Lower leg skin (tissue), 4 donors: ENCODE measurements at places on chromosomes 7 and 10. TPM values are rescaled to one million over a fixed set of nuclear protein-coding genes. Genes with fewer than 3 reads are reported as not detected.

DNA sequence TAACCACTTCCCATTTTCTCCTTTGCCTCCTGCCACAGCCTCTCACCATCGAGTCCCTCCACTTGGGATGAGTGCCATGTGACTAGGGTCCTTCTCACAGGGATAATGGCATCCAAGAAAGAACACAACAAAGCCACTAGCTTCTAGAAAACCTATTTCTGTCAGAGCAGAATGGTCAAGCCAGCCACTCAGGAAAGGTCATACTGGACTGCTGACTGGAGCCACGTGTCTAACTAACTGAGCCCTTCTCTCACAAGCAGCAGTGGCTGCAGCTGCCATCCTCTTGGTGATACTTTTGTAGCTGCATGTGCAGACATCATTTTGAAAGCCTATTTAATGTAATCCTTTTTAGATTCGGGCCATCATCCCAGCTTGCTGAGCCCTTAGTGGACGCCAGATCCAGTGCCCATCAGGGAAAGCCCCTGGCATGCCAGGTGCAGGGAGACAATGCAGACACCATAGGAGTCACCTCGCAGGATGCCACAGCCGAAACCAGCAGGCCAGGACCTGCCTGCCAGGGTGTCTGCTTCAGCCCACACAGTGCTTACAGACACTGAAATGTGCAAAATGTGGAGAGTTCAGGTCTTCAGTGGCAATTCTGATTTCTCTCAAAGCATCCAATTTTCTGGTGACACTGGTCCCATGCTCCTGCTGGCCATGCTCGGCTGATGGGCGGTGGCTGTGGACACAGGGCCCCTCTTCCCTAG, 98.3 kb upstream of the DDC start:
- no peak for DNase-seq

DNA sequence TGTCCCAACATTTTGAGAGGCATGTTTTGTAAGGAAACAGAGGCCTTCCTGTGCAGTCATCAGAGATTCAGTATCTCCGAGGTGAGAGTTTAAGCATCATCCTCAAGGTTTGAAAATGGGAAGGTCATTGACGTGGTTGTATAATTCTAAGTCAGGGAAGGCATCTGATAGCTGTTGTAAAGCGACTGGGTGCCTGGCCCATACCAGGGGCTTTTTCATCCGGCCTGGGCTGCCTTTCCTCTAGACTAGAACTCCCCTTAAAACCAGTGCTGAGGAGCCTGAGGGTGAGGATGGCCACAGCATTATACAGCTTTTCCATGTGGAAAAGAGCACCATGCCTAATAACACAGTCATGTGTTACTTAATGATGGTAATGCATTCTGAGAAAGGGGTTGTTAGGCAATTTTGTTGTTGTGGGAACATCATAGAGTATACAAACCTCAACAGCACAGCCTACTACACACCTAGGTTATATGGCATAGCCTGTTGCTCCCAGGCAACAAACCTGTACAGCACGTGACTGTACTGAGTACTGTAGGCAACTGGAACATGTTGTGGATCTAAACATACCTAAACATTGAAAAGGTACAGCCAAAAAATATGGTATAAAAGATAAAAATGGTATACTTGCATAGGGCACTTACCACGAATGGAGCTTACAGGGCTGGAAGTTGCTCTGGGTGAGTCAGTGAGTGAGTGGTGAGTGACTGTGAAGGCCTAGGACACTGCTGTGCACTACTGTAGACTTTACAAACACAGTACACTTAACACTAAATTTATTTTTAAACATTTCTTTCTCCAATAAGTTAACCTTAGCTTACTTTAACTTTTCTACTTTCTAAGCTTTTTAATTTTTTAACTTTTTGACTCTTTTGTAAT, 13.5 kb upstream of the CACUL1 start:
- no peak for DNase-seq

The UCMA gene
- not detected for total RNA-seq

- DNase-seq = no peak
Observed at GRCh38 chr7:22672846-22673680, 53.9 kb upstream of the IL6 start.

The KCP gene
- total RNA-seq = 0.07 TPM

The IFIT1B gene
- total RNA-seq = not detected

The SNX10 gene
- 3.0 TPM for total RNA-seq

DNA sequence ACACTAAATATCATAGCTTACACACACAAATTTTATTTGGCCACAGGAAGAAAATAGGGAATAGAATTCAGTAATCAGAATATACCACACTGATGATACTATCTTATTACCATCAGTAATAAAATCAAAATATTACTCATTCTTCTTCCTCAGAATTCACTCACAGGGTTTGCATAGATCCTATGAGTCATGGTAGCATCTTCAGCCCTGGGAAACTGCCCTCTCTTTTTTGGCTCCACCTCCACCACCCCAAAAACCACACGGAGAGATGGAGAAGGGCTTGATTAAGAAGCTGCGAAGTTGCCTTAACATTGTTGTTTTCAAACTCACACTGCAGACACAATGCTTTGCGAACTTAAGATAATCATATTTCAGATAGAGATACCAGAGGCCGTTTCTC, 154.1 kb upstream of the AHR start:
- DNase-seq = no peak

DNA sequence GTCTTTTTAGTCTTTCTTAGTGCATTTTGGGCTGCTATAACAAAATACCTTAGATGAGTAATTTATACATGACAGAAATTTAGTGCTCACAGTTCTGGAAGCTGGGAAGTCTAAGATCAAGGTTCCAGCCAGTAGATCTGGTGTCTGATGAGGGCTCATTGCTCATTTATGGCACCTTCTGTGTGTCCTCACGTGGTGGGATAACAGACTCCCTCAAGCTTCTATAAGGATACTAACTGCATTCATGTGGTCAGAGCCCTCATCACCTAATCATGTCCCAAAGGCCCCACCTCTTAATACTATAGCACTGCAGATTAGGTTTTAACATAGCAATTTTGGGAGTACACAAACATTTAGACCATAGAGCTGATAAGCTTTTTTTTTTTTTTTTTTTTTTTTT, 80.4 kb downstream of the ZNRF2 start:
- DNase-seq = no peak

DNA sequence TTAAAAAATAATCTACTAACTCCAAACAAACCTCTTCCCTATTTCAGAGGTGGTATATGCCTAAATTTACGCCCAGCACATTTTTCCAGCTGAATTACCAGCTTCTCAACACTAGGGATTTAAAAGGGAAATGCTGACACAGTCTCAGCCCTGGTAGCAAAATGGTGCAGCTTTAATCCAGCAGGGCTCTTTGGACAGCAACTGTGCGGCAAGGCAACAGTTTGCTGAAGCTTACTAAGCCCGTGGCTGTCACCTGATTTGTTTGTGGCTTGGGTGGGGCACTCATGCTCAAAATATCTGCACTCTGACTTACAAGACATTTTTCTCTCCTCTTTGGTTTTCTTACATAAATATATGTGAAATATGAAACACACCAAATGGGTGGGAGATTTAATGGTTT, 206.7 kb downstream of the POU6F2 start:
- DNase-seq = no peak

The FBXO24 gene
- 1.0 TPM for total RNA-seq

The FRMPD2 gene
- total RNA-seq = not detected

The FEZF1 gene
- total RNA-seq = not detected

GRCh38 chr7:152922318-152923081, 162.9 kb downstream of the ACTR3B start:
- DNase-seq = no peak

DNA sequence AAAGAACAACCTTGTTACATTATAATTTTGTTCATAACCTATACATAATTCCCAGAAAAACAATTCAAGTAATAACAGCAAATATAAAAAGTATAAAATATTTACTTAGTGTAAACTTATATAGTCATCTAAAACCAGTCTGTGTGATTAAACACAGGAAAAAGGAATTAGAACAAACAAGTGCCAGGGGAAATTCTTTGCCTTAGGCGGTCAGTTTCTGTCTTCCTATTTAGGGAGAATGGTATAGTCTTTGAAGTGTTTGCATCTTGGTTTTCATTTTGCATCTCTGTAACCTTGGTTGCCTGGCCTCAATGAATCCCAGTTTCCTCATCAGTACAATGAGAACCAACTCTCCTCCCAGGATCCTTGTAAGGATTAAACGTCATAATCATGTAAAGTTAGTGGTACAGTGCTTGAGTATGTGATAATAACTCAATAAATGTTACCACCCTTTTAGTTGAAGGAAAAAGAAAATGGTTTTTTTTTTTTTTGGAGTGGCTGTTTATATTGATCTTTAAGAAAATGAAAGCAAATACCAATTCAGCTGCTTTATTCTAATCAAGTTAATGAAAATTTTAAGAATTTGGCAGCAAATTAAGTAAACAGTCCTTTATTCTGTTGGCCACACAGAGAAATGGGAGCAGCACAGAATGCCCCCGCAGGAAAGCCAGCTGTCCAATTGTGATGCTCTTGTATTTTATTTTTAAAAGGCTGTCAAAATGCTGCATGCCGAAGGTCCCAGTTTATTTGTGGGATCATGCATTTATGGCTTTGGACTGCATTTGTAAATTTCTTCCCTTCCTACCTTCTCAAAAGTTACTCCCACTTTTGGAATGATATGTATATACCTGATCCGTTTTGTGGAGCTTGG, 61.8 kb downstream of the SHH start:
- no peak for DNase-seq

The VPS37D gene
- 2.4 TPM for total RNA-seq

DNA sequence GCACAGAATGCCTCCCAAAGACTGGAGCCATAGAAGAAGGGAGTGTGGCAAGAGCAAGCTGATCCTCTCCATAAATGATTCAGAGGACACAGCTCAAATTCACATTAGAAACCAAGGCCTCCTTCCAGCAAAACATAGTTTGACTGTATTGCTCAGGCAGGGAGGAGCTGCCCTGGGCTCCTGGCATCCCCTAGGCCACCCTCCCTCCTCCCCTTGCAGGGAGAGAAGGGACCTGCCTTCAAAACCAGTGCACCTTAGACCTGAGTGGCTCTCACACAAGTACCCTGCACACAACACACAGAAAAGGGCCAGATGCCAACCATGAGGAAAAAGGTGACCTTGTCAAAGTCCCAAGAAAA, 64.7 kb downstream of the CREB3L2 start:
- no peak for DNase-seq

GRCh38 chr10:12597788-12598765, 248.7 kb downstream of the CAMK1D start:
- DNase-seq = no peak

DNA sequence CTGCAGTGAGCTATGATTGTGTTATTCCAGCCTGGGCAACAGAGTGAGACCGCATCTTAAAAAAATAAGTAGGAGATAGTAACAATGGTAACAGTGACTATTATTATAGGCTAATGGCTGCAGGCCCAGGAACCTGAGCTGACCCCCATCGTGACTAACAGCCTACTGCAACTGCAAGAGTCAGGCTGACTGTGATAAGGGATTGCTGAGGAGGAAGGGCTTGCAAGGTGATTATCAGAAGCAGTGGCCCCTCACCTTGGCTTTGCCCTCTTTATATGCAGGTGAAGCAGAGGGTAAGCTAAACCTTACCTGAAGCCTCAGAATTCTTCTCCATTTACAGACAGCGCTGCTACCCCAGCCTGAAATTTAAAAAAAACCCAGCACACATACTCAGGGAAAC, 83.9 kb upstream of the SDK1 start:
- no peak for DNase-seq

DNA sequence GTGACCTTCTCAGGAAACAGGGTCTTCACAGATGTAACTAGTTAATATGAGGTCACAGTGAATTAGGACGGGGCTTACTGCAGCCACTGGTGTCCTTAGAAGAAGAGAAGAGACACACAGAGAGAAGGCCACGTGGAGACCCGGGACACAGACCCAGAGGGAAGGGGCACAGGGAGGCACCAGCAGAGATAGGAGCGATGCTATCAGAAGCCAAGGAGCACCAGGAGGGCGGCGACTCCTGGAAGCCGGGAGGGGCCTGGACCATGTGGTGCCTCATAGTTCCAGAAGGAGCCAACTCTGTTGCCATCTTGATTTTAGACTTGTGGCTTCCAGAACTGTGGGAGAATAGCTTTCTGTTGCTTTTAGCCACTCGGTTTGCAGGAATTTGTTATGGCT, 505.9 kb downstream of the TCERG1L start:
- DNase-seq = peak; percentile 23

The CYP2E1 gene
- total RNA-seq = 15.2 TPM

The CACNB2 gene
- total RNA-seq = 3.6 TPM

The TMEM270 gene
- total RNA-seq = not detected

DNA sequence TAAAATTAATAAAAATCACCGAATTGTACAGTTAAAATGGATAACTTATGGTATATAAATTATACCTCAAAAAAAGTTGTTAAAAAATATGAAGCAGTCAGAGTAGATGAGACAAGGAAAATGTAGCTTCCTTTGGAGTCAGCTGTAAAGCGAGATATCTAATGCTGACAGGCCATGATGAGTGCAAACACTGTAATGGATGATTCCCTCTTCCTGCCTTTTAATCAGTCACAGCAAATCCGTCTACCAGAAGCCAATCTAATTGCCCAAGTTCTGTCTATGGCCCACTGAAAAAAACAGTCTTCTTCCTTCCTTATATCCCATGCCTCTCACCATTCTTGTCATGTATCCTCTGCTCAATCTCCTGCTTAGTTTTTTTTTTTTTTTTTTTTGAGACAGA, 59.9 kb upstream of the DNAJB12 start:
- no peak for DNase-seq

The FGFR2 gene
- 165 TPM for total RNA-seq
